ENCODE measurements at places on chromosomes 5 and 9.

DNA sequence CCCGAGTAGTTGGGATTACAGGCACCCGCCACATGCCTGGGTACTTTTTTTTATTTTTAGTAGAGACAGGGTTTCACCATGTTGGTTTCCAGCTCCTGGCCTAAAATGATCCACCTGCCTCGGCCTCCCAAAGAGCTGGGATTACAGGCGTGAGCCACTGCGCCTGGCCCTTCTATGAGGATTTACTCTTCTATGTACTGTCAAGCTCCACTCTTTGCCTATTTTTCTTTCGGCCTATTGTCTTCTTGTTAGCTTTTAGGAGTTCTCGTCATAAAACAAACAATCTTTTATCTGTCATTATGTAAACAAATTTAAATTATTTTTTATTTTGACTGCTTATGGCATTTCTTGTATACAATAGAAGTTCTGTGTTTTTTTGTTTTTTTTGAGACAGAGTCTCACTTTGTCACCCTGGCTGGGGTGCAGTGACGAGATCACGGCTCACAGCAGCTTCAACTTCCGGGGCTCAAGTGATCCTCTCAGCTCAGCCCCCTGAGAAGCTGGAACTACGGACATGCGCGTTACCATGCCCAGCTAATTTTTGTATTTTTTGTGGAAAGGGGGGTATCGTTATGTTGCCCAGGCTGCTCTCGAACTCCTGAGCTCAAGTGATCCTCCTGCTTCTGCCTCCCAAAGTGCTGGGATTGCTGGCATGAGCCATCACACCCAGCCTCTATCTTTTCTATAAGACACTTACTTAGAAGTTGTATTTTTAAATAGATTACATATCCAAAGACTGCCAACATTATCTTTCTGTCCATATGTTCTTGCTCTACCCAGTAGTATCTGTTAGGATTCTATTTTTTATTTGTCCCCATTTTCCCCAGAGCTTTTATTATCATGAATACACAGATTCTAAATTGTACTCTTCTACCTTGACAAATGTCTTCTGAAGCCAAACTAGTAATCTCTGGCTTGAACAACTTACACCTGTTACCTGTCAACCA is 29.2 kb downstream of the CSNK1A1 start:
- DNase-seq, result no peak

DNA sequence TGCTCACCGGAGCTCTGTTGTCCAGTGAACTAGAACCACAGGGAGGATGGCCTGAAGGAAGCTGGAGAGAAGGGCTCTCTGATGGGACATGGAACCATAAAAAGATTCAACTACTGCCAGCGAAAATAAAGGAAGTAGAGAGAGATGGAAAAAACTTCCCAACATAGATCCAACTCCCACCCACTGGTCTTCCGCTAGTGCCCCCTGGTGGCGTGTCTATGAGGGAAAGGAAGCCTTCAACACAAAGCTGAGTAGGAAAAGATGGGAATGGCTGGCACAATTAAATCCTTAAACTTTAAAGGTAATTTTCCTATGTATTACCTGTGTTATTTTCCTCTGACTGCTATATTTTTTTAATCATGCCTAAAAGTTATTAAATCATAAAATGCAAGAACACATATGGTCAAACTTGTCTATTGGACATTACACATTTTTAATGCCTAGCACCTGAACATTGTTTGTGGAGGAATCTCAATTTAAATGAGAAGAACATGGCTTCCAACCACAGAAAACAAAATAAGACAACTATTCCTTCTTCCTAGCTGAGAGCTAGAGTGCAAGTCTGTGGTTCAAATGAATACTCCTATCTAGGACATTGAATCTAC is 51.5 kb downstream of the CEP120 start:
- DNase-seq, result no peak

DNA sequence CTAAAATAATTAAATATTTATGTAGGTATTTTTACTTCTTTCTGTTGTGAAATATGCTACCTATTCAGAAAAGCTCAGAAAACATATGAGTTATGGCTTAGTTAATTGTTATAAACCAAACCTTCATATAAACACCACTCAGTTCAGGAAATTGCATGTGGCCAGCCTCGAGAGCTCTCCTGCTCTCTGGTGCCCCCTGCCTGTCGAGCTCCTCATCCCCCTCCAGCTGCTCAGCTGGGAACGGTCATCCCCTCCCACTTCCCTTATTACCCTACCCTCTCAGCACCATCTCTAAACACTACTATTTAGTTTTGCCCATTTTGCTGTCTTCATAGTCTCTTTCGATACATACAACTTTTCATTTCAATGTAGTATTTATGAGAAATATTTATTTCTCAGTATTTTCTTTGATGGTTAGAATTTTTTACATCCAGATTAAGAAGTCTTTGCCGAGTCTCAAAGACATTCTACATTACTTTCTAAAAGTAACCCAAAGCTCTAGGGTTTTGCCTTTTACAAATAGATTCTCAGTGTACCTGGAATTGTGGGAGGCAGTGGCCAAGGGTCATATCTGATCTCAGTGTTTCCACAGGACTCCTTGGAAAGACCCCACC is 51.2 kb upstream of the SEMA4D start:
- DNase-seq, result peak; percentile 70

DNA sequence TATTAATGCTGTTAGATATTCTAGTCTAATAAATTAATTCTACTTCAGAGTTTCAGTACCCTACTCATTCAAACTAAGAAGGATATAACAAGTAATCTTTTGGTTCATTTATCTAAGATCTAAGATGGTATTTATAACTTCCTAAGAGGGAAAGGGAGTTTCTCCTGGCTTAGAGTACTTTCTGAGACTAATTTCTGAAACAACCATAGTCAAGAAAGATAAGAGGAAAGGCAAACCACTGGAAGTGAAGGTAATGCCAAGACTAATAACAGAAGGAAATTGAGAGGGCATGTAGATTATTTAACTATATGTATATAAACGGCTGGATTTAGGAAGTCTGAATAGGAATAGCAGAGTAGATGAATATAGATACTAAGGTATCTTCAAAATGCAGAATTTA is 112.4 kb upstream of the ACOT12 start:
- no peak for DNase-seq

DNA sequence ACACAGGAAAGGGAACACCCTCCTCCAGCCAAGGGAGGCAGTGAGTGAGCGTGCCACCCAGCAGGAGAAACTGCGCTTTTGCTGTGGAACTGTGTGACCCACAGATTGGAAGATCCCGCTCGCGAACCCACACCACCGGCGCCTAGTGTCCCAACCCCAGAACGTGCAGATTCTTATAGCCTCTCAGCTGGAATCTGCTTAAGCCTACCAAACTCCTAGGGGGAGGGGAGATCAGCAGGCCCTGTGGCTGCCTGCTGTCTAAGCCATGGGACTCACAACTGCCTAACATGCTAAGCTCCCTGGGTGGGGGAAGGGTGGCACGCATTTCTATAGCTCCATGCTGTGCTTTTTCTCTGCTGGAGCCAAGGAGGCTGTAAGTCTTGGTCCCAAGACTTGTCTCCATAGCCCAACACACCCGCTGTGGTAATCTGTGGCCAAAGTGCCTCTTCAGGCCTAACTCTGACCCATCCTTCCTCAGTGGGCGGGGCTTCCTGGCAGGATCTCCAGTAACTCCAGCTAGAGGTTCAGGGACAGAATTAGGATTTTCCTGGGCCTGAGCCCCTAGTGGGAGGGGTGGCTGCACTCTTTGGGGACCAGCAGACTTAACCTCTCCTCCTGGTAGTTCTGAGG is 485.0 kb downstream of the TAF11L14 start:
- DNase-seq, result no peak

GRCh38 chr9:92654481-92655301 is 15.2 kb downstream of the IPPK start:
- no peak for DNase-seq

DNA sequence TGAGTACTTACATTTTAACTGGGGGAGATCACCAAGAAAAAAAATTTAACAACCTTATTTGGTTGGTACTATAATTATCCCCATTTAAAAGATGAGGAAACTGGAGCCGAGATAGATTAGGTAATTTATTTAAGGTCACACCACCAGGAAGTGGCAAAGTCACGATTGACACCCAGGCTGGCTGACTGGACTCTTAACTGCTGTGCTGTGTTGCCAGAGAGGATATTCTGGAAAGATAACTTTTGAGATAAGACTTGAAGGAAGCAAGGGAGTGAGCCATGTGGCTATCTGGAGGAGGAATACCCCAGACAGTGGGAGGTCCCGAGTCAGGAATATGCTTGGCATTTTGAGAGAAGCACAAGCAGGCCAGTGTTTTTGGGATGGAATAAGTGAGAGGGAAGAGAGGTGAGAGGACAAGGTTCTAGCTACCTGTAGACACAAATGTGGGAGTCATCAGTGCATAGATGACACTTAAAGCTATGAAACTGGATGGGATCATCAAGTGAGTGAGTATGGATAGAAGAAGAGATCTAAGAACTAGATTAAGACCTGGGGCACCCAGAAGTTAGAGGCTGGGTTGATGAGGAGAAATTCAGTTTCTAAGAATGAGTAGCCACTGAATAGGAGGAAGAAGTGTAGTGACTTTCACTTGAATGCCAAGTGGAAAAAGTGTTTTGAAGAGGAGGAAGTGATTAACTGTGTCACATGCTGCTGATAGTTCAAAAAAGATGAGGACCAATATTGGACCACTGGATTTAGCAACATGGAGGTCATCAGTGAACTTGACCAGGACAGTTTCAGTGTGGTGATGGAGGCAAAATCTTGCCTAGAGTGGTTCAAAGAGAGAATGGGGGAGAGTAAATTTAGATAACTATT is 25.6 kb downstream of the PDE8B start:
- DNase-seq, result no peak

DNA sequence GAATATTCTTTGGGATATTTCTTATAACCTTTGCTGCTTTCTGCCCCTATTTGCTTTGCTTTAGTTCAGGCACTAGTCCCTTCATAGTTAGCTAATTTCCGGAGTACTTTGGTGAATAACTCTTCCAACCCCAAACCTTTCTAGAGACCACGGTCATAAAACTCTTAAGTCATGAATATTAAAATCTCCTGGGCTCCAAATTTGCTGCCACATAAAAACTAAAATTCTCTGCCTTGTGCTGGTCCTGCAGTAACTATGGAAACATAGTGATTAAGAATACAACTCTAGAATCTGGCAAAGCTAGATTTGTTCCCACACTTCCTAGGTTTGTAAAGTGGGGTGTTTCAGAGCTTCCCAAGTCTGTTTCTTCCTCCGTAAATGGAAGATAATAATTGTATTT is 10.0 kb upstream of the ACTBL2 start:
- no peak for DNase-seq

DNA sequence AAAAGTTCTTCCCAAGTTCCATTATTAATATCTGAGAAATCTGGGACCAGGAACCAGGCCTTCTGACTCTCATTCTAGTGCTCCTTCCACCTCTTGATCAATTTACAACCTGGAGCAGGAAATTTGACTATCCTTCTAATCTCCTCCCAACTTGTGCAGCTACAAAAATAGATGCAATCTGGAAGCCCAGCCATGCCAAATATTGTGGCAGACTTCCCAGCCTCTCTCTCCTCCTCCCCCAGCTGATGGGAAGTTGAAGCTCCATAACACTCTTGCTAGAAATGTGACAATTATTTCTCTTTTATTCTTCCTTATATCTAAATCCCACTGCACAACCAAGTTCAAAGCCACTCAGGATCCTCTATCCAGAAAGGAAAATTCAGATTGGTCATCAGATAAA is 252.1 kb downstream of the SEC61B start:
- no peak for DNase-seq

- DNase-seq, result no peak
Observed at GRCh38 chr9:131833906-131834305, 94.0 kb upstream of the RAPGEF1 start.

DNA sequence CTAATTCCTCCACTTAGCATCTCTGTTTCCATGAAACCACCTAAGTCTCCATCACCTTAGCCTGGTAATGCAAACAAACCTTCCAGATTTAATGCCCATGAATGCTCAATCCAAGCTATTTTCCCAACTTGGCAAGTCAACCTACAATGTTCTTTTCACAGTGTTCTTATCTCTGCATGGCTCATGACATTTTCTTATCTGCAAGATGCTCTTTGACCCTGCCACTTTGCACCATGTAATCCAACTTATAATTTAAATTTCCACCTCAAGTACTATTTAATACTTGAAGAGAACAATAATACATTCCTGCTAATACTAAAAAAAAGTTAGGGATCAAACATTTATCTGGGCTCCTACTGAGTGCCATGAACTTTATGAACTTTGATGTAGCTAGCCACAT is 164.3 kb downstream of the TMEM232 start:
- no peak for DNase-seq
